Amniotic epithelial cell (primary cell): ENCODE measurements at places on chromosomes 5 and 9.

GRCh38 chr5:95149387-95149786, 135.5 kb downstream of the MCTP1 start:
- no peak for DNase-seq

DNA sequence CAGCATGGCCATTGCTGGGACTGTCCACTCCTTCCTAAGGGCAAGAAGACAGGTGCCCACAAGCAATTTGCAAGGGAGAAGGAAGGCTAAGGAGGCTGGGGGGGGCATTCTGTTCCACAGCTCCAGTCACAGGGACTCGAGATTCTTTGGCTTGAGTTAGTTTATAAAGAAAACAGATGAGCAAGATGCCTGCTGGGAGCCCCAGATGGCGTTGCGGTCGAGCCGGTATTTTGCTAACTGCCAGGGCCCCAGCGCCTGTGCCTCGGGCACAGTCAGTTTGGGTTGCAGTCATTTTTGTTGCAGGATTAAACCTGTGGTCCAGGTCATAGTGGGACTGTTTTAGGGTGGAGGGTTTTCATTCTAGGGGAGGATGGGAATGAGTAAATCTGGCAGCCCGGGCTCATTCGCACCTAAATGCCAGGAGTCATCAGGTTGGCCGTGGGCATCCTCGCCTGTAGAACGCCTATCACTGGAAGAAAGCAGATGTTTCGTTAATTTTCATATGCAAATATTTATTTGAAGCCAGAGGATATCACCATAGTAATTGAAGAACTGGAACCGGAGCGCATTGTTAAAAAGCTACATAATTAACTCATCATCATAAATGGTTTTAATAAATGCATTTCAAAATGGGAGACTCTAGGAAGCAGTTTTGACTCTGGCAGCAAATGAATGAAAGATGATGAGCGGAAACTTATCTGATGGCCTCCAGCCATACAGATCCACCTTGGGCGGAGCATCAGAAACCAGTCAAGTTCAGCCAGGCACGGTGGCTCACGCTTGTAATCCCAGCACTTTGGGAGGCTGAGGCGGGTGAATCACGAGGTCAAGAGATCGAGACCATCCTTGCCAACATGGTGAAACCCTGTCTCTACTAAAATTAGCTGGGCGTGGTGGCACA, 87.1 kb upstream of the FCN2 start:
- peak; percentile 15 for DNase-seq

- peak; percentile 57 for DNase-seq
These were observed 126.8 kb downstream of the EHMT1 start for GRCh38 chr9:137745541-137745991.

- no peak for DNase-seq
These were observed 5.4 kb downstream of the UBE2QL1 start for GRCh38 chr5:6453937-6454560.

- DNase-seq = no peak
These were observed 185.5 kb downstream of the ARHGAP26 start for GRCh38 chr5:142955628-142956027.

GRCh38 chr9:127389381-127390247, 7.4 kb upstream of the SLC2A8 start:
- DNase-seq = no peak

- no peak for DNase-seq
These were observed 105.9 kb downstream of the RFX3 start for GRCh38 chr9:3419893-3420292.

GRCh38 chr9:12859704-12860251, 85.0 kb downstream of the LURAP1L start:
- peak; percentile 82 for DNase-seq

DNA sequence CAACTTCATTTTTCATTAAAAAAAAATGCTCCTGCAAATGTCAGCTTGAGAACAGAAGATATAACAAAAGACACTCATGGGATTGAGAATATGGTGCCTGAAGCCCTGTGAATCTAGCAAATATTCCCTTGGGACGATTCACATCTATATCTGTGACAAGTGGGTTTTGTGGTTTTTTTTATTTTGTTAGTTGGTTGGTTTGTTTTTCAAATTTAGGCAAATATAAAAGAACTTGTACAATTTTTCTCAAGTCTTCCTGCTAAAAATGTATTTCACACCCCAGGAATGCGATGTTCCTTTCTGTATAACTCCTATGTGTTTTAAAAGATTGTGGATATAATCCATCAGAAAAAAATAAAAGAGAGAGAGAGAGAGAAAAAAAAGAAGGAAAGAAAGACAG, 1061.8 kb upstream of the ARRDC3 start:
- DNase-seq = no peak

DNA sequence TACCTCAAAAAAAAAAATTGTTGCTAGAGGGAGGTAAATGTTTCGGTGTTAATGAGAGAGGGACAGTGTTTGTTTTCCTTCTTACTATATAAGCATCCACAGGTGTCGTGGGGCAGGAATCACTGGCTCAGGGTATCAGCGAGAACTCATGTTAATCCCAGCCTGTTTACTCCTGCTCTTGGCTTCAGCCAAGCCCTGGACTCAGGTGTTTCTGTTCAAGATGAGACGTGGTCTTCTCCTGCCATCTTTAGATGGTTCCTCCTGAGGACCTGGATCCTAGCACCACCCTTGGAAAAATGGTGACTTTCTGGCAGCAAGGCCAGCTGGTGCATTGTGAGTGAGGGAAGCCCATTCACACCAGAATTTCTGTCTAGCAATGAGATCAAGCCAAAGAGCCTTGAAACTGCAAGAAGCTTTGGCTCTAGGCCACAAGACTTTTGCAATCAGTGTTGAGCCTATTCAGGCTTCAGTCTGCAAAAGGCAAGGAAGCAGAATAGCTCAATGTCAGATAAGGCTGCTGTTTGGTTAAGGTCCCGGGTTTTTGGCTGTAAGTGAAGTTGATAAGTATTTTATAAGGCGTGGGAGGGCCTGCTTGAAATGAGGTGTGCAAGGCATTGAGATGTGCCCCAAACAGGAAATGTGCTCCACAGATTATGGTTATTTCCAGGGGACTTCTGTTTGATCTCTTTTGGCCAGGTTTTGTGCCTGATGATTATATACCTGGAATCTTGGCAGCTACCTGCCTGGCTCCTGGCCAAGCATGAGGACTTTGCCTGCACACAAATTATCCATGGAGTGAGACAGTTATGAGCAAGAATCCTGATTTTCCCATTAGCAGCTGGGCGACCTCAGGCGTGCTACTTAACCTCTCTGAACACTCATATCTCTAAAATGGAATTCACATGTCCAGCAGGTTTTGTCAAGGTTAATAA, 99.8 kb downstream of the TENT4A start:
- peak; percentile 29 for DNase-seq

- no peak for DNase-seq
These were observed 127.2 kb downstream of the PDE8B start for GRCh38 chr5:77337686-77338085.

DNA sequence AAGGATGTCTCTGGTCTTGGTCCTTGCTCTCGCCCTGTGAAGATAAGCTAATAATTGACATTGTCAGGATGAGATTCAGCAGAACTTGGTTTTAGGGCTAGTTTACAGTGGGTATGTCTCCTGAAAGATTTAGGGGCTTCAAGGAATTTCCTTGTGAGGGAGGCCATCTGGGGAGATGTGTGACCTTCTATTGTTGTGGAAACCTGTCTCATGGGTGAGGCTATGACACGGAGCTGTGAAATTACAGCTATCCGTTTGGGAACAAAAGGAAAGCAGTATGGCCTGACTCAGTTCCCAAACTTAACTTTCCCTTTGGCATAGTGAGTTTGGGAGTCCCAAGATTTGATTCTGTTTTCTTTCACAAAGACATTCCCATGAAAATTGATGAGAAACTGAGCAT, 142.0 kb downstream of the PARP8 start:
- DNase-seq = no peak

- no peak for DNase-seq
These were observed 2.2 kb upstream of the CLINT1 start for GRCh38 chr5:157860898-157861890.

DNA sequence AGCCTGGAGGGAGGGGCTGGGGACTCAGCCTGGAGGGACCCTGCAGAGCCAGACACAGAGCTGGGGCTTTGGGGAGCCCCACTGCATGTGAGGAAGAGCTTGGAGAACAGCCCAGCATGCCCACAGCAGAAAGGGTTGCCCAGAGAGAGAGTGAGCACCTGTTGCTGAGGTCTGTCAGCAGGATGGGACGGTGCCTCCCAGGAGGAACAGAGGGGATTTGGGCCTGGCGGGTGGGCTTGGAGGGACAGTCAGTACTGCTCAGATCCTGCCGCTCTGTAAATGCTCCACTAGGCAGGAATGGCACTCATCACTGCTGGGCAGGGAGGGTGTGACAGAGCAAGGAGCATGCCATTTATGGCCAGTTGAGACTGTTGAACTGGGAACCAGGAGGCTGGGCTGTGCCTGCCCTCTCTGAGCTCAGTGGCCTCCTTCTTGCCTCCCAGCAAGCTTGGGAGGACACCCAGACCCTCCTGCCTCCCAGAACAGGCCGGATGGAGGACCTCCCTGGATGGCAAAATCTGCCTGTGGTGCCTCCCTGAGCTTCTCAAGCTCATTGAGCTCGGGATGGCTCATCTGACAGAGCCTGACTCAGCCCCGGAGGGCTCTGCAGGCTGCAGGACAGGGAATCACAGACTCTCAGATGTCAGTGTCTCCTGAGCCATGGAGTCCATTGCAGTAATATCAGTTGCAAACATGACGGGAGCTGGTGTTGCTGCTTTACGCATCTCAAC, 786 bp upstream of the HRCT1 start:
- DNase-seq = peak; percentile 62
